SK-N-MC (cell line): ENCODE measurements at places on chromosomes 12 and 14.

- DNase-seq, result no peak
These were observed 1.6 kb downstream of the FMNL3 start for GRCh38 chr12:49705479-49706134.

- DNase-seq, result no peak
These were observed 404.4 kb downstream of the SLC6A15 start for GRCh38 chr12:84507956-84508850.

GRCh38 chr14:39469094-39469710 is 37.0 kb upstream of the FBXO33 start:
- no peak for DNase-seq

DNA sequence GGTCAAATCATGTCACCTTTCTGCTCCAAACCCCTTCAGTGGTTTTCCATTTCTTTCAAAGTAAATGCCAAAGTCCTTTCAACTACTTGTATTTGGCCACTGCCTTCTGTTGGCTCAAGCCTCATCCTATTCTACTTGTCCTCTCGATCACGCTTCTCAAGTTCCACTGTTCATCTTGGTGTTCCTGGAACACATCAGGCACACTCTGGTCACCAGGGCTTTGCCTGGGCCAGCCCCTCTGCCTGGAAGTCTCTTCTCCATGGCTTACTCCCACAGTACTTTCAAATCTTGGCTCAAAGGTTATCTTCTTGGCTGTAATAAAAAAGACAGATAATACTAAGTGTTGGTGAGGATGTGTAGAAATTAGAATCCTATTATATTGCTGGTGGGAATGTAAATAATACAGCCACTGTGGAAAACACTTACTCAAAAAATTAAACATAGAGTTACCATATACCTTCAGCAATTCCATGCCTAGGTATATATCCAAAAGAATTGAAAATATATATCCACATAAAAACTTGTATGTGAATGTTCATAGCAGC is 17.3 kb upstream of the PPFIBP1 start:
- no peak for DNase-seq

DNA sequence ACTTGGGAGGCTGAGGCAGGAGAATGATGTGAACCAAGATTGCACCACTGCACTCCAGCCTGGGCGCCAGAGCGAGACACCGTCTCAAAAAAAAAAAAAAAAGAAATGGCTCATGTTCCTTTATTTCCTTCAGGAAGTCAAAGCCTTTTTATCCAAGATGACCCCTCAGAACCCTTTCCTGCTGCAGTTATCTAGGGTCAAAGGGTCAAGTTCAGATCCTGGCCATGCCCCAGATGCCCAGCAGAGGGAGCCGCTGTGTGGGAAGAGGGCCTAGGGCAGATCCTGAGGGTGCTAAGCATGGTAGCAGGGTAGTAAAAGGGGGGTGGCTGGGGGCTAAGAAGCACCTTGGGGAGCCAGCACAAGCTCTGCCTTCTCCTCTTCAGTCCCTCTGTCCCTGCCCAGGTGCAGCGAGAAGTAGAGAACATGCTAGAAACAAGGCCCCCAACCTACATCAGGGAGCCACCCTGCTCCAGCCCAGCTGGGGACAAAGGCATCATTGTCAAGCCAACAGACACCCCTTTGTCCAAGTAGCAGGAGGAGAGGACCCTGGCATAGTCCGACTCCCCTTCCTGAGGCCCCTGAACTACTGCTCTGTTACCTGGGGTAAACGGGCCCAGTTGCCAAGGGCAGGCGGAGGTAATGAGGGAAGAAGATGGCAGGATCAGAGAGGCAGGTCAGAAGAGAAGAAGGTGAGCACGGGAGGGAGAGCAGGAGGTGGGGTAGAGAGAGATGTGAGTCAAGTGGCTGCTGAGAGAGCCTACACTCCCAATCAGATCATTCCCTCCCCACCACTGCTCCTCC is 6.5 kb downstream of the NFE2 start:
- no peak for DNase-seq

DNA sequence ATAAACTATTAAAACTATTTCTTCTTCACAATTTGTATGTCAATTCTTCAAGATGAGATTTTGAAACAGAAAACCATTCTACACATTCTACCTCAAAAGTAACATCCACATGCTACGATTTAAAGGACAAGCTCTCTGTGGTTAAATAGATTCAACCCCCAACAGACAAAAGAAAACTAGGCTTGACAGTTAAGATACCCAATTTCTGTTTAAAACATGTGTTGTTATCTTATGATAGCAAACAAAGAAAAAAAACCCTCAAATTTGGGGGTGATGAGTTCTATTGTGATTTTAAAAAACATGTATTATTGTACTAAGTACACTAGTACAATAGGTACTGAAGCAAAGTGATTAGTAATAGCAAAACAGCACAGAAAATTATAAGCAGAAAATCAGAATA is 33.8 kb downstream of the ATF7 start:
- no peak for DNase-seq

- no peak for DNase-seq
These were observed 31.7 kb upstream of the TUBA1C start for GRCh38 chr12:49232940-49233841.

- DNase-seq, result no peak
These were observed 365.5 kb downstream of the TMEM121 start for GRCh38 chr14:105891631-105892452.

DNA sequence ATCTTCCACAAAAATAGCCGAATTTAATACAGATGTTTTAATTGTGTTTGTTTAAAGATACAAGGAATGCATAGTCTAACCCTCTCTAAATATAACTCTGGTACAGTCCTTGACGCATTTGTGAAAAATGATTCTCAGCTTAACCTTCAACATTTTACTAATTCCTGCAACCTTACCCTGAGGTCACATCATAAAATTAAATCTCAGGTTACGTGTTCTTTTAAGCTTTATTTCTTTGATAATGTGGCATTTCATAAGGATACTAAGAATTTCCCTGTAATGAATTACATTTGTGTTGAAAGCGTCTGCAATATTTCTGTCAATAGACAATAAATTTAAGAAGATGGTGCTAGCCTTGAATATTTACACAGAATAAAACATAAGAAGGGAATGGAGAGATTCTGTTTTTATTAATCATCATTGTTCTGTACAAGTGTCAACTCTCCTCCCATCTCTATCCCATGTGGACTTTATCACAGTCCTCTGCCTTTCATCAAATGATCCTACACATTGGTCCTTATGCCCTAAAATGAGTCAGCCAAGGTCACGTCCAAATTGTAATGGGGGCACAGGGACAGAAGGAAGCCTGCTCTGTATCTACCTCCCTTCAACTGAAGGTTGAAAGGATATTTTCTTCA is 769.3 kb upstream of the FLRT2 start:
- DNase-seq, result no peak

DNA sequence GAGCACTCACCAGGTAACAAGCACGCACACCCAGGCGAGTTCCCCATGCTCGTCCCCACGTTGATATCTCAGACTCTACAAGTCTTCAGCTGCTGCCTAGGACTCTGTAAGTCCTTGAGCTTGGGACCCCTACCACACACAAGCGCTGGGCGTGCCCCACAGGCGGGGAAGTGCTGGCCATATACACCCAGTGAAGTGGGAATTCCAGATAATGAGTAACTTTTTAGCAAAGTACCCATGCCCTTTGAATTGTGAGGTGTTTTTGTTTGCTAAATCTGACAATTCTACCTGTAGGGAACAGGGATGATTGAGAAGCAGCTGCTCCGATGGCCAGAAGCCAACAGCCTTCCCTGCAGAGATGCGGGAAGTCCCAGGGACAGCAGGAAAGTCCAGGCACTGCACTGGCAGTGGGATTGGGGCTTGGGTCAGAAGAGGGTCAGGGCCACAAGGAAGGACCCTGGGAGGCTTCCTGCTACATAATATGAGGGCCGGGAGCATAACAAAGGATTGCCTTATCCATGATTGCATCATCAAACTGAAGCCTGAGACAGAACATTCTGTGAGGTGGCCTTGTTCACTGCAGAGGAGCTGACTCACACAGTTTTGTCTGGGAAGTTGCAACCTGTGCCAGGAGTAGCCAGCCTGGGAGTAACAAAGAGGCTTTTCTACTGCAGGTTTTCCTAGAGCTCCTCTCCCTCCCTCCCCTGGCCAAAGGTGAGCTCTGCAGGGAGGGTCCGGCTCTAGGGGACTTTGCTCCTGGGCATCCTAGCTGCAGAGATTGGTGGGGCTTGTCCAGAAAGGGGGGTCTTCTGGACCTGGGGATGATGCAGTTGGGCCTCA is 13.2 kb upstream of the SERPINA3 start:
- no peak for DNase-seq

- no peak for DNase-seq
These were observed 25.9 kb downstream of the ABHD12B start for GRCh38 chr14:50897658-50898175.

DNA sequence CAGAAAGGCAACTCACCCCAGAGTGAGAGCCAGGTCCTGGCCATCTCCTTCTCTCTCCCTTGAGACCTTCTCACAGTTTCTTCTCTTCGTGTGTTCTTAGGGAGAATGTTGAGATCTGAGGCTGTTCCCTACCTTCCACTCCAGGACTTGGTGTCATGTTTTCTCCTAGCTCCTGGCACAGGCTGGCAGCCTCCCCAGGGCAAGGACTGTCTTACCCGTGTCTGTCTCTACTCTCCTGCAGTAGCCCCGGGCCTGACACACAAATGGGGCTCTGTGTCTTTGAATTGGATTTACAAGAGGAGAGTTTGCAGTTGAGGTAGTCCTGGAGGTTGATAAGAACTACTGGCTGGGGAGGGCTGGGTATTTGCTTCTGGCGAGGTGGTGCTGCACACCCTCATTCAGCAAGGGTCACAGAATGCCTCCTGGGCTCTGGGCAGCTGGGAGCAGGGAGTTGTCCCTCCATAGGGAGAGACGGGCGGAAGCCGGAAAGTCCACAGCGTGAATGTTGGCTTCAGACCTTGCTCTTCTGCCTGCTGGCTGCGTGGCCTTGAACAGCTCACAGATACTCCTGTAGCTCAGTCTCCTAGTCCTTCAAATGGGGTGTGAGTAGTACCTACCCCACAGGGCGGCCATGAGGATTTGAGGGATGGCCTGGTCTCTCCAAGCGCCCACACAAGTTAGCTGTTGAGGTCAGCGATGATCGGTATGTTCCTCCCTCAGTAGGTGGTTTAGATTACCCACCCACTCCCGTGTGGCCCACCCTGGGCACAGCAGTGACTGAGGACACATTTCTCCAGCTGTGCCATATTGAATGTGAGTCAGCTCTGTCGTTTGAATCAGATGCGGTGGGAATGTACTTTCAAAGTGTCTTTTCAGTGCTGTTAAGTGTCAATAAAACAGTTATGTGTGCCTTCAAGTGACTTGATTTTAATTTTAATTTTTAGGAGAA is 10.2 kb downstream of the EP400 start:
- no peak for DNase-seq

- DNase-seq, result no peak
These were observed 118.6 kb upstream of the SYT1 start for GRCh38 chr12:78746001-78746400.

DNA sequence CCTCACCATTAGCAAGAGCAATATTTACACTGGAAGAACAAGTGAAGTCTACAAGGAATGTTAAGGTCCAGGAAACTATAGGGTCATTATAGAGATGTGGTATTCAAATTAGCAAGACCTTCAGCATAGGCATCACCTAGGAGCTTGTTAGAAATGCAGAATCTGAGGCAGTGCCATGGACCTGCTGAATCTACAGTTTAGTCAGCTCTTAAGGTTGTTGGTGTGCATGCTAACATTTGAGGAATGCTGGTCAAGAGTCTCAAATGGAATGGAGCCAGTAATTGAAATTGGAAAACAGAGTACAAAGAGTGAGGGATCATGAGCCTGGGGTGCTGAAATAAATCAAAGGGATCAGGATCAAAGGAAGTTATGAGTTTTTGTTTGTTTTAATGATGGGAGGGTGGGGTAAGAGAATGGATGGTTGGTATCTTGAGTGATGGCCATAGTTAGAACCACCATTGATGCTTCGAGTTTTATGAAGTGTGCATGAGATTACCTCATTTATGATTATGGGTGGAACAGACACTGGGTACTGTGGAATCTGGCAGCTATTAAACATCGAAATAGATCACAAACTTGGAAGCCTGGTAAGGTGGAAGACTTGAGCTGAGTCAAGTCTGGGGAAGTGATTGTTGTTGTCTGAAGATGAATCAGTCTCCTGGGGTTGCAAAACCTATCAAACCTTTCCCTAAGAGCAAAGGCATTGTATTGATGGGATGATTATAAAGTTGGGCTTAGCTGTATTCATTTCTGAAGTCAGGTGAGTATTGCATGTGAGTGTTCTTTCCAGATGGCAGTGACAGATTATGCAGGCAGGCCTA is 323.3 kb upstream of the E2F7 start:
- DNase-seq, result no peak

- no peak for DNase-seq
These were observed 217.9 kb downstream of the AEBP2 start for GRCh38 chr12:19657118-19657731.

GRCh38 chr14:25750436-25750835 is 700.5 kb upstream of the STXBP6 start:
- DNase-seq, result no peak

GRCh38 chr12:45205165-45205825 is 10.6 kb upstream of the ANO6 start:
- DNase-seq, result no peak

DNA sequence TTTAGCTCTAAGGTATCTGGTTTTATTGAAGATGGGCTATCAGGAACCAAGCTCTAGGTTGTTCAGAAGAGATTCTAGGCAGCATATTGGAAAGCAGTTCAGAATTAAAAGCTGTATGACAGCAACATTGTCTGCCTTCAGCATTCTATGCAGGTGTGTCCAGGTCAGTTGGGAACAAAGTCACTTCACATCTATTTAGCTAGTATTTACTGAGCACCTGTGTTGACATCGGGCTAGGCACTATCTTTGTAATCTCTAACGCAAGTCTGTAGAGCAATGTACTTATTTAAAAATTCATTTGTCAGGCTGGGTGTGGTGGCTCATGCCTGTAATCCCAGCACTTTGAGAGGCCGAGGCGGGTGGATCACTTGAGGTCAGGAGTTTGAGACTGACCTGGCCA is 6.8 kb upstream of the EID3 start:
- no peak for DNase-seq
